ENCODE measurements at places on chromosomes 4 and X.

GRCh38 chrX:115178473-115178872 lies 10.7 kb upstream of the RBMXL3 start:
- DNase-seq: no peak

DNA sequence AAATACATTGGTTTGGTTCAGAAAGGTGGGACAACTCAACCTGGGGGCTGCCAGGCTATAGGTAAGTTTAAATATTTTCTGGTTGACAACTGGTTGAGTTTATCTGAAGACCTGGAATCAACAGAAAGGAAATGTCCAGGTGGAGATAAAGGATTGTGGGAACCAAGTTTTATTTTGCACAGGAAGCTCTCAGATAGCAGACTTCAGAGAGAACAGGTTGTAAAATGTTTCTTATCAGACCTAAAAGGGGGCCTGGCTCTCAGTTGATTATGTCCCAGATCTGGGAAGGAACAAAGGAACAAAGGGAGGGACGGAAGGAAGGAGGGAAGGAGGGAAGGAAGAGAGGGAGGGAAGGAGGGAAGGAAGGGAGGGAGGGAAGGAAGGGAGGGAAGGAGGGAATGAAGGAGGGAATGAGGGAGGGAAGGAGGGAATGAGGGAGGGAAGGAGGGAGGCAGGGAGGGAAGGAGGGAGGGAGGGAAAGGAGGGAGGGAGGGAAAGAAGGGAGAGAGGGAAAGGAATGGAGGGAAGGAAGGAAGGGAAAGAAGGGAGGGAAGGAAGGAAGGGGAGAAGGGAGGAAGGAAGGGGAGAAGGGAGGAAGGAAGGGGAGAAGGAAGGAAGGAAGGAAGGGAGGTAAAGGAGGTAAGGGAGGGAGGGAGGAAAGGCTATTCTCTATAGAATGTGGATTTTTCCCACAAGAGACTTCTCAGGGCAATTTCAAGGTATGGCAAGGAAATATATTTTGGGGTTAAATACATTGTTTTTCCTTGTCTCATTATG lies 186.7 kb downstream of the DHRSX start:
- DNase-seq: no peak

- no peak for DNase-seq
Measured at GRCh38 chr4:5052204-5052702, 973 bp downstream of the STK32B start.

DNA sequence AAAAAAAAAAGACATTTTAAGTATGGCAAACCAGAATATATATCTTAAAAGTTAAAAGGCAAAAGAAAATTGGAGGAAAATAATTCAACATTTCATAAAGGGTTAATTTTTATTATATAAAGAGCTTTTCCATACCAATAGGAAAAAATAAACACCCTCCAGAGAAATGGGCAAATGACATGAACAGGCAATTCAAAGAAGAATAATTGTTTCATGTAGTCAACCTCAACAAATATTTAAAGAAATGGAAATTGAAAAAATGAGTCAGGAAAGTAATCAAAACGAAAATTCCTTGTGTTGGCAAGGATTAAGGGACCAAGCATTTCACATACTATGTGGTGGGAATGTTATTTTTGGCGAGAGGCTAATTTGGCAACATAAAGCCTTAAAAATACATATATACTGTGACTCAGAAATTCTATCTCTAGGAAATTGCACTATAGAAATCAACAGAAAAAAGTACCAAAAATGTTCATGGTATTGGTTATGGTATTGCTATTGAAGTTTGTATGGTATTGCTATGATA lies 87.6 kb downstream of the HAUS3 start:
- no peak for DNase-seq

GRCh38 chrX:7159149-7159861 lies 11.4 kb upstream of the PUDP start:
- DNase-seq: no peak

DNA sequence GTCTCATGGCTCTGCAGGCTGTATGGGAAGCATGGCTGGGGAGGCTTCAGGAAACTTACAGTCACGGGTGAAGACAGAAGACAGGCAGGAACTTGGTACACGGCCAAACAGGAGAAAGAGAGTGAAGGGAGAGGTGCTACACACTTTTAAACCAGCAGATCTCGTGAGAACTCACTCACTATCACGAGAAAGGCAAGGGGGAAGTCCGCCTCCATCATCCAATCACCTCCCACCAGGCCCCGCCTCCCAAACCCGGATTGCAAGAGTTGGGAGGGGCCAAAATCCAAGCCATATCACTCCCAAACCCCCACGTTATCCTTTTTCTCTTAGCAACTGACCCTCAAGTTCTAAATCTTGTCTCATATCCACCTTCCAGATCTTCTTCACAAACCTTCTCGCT lies 1710.5 kb upstream of the TENM3 start:
- no peak for DNase-seq

DNA sequence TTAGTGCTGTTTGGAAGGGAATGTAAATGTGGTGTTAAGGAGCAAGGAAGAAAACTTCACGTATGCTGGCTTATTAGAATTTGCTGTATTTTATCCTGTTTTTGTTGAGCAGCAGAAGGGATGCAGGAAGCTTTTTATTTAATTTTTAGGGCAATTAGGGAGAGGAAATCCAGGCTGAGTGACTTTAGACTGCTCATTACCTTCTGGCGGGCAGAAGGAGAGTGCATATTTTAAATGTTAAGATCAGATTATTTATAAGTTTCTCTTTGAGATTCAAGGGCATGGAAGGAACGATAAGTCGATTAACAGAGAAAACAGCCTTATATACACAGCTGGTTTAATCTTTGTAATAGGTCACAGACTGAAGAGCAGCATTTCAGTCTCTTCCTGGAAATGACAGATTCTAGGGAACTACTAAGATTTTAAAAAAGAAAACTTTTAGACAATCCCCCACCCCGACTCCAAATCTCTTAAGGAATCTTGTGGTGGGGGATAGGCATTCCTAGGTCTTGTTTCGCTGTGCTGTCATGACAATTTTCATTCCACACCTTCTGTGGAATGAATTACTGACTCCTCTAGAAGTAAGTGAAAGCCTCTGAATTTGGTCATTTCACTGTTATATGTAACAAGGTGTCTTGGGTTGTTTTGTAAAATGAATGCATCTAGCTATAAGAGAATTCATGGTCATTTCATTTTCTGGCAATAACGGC lies 402.5 kb downstream of the RAPGEF2 start:
- DNase-seq: no peak

DNA sequence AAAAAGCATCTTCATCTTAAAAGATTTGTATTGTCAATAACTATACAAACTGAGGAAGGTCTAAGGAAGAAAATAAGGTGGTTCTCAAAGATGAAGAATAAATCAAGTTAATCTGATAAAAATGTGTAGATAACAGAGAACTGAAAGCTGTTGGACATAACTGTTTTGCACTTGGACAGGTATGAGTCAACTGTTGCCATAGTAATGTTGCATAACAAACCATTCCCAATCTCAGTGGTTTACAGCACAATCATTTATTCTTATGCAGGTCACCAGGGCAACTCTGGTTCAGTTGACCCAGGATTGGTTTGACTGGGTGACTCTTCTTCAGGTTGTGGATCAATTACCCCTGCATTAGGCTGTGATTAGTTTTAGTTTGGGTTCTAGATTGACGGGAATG lies 2197.7 kb downstream of the ARAP2 start:
- DNase-seq: no peak

DNA sequence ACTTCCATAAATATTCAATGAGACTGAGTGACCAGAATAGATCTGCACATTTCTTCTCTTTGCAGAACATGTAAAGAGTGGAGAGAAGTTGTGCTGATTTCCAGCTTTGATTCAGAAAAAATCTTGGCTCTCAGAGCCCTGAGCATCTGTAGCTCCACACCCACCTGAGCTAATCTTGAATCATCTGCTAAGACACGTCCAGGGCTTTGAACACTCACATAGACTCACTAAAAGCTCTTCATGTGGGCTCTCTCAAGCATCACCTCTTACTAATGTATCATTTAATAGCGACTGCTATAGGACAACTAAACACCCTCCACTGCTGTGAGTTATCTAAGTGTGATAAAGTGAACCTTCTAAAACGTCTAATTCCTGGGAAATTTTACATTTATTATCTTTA lies 147.7 kb upstream of the GRIA3 start:
- DNase-seq: no peak

DNA sequence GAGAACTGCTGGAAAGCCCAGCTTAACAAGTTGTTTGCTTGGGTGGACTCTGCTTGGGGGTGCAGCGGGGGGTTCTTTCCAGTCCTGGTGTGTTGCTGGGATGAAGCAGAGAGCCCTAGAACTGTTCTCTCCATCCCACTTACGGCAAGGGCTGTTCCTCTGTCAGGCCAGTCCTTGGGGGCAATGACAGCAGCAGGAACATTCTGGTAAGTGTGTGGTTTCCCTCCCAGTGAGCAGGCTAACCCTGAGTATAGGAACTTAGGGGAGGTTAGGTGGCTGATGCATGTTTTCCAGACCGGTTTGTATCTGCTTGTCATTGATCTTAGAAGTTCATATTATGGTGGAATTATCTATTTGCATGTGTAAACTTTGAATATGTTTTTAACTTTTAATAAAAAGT lies 46.9 kb upstream of the TLR2 start:
- DNase-seq: no peak

DNA sequence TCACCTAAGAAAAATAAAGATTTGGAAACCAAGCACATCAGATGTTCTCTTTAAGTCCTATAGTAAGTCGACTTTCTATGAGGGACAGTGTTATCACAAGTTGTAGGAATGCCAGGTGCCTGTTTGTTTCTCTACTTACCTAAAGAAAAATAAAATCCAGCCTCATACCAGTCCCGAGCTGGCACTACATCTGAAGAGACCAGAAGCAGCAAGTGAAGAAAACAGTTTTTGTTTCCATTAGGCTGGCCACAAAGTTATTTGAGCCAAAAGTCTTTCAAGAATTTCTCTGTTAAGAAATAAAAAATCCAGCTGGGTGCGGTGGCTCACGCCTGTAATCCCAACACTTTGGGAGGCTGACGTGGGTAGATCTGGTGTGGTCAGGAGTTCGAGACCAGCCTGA lies 10.8 kb upstream of the PPARGC1A start:
- DNase-seq: no peak

GRCh38 chrX:41655631-41656030 lies 33.1 kb upstream of the GPR34 start:
- DNase-seq: no peak

DNA sequence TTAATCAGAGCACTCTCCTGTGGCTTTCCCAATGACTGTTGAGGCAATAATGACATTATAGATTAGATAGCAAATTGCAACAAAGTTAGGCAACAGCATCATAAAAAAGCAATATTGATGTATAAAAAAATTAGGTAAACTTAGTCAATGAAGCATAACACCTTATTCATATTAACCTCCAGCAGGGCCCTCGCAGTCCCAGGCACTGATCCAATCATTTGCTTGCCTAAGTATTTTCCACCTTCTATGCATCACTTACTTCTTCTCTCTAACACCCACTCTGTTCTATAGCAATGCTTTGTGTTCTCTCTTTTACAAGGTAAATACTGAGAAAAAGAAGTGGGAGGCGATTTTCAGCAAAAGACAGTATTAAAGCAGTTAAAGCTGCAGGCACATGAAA lies 833.5 kb upstream of the ADGRL3 start:
- no peak for DNase-seq

DNA sequence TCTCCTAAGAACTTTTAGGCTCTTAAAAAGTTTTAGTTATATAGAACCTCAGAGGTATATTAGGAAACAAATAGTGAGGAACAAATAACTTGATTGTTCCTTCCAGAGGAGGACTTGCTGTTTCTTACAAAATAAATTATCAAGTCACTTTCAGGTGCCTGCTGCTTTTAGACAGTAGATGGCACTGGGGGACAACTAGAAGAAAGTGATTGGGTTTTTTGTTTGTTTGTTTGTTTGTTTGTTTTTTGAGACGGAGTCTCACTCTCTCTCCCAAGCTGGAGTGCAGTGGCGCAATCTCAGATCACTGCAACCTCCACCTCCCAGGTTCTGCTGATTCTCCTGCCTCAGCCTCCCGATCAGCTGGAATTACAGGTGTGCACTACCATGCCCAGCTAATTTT lies 35.4 kb upstream of the CDKL5 start:
- DNase-seq: no peak

GRCh38 chrX:115330498-115331168 lies 41.1 kb downstream of the LUZP4 start:
- DNase-seq: no peak

- DNase-seq: no peak
Measured at GRCh38 chr4:114005569-114006442, 26.4 kb upstream of the ARSJ start.

GRCh38 chrX:36861601-36862000 lies 146.6 kb upstream of the FAM47C start:
- no peak for DNase-seq

DNA sequence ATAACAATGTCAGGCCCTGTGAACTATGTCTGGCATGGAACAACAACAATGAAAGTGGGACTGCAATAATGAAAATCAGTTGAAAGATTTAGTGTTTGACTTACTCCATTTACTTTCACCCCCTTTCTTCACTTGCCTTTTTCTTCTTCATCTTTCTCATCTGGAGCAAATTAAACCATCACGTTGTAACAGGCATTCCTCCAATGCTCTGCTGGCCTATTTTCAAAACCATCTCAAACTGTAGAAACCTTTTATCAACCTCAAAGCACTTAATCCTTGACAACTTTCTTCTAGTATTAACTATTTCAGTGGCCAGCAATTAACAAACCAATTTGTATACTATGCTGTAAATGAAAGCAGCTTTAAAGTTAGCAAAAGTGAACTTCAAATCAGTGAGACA lies 8.3 kb downstream of the KLHL13 start:
- DNase-seq: no peak

- DNase-seq: no peak
Measured at GRCh38 chr4:67288964-67289363, 256.3 kb downstream of the CENPC start.

DNA sequence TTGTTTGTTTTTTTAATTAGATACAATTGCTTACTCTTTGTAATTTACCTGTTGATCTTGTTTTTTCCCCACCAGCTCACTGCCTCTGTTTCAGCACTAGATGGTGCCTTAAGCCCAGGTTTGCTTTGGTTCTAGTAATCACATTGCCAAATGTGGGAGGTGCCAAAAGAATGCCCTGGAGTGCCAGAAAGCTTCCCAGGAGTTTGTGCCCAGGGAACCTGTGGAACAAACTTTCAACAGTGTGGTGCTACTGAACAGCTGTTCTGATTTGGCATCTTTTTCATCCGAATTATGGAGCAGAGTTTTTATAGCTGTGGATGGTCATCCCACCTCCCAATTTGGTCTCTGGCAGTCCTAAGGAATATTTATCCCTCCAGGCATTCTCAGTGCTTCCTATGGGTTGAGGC lies 1000.7 kb downstream of the STIM2 start:
- DNase-seq: peak; percentile 0

GRCh38 chrX:37755025-37755424 lies 24.8 kb upstream of the CYBB start:
- no peak for DNase-seq
